ENCODE measurements at places on chromosomes 4 and X.

DNA sequence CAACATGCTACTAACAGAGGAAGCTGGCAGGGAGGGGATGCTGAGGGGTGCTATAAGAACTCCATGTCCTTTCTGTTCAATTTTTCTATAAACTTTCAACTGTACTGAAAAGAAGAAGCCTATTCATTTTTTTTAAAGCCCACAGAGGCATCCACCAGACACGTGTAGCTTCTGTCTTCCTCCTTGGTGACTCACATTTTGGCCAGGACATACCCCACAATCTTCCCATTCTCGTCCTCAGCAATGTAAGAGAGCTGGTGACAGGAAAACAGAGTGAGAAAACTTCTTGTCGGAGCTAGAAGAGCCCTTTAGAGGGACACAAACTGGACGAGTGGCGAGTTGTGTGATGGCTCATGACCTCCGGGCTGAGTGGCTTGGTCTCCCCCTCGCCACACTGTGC, 1.1 kb downstream of the NAA10 start:
- no peak for DNase-seq

DNA sequence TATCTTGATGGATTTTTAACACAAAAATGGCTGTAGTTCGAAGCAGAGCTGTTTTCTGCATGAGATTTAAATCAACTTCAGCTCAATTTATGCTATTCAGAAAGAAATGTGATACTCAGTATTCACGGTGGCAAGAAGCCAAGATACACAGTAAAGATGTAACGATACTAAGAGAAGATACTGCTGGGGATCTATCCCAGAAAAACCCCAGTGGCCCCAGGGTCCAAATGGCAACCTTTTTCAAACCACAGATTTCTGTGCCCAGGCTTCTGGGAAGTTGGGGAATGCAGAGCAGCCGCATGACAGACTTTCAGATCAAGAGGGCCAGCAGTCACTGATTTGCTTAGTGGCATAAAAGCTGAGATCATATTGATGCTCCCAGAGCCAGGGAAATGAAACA, 353.9 kb downstream of the AFF2 start:
- no peak for DNase-seq

GRCh38 chr4:117771647-117772337, 262.5 kb upstream of the NDST3 start:
- no peak for DNase-seq

DNA sequence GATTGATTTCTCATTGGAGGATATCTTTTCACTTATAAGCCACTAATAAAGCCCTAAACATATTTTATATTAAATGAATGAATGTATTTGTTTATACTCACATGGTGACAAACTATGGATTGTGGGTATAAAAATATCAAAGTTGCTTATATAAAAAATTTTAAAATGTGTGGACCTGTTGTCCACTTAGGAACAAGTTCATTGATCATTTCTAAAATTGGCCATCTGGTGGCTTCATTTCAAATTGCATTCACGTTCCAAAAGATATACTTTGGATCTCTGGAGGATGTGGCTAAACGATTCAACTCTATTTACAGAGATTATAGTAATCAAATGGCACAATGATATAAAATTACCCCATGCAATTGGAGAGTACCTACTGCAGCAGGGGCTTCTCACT, 32.5 kb downstream of the FSTL5 start:
- no peak for DNase-seq

GRCh38 chr4:188282471-188283232, 143.4 kb downstream of the TRIML1 start:
- DNase-seq = no peak

- DNase-seq = no peak
Observed at GRCh38 chr4:128385683-128386304, 98.2 kb upstream of the PGRMC2 start.

DNA sequence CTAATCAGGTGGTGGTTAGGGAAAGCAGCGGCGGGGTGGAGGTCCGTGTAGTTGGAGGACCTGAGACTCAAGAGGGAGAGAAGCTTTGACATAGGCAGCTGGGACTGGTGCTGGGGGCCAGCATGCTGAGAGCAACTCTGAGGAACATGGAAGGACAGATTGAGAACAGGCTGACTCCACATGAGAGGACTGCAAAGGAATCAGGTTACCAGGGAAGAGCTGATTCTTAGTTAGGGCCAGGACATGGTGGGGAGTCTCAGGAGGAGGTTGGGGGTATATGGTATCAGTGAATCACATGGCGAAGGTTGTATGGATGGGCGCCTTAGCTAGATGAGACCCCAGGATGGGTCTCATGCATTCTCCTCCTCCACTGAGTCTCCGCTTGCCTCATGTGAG, 264.0 kb upstream of the BOD1L1 start:
- DNase-seq = no peak

DNA sequence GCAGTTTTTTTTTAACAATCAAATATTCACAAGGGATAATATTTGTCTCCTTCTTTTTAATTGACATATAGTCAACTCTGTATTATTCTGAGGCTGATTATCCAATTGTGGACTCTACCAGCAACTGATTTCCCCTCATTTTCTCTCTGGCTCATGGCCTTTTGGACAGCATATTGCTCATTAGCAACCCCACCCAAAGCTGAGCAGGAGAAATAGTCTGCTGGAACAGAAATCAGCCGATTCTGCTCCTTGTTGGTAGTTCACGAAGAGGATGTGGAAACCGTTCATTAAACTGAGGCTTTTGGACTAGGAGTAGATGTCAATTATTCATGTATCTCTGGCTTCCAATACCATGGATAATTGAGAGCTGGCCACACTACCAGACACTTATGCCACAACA, 428.4 kb upstream of the INTU start:
- DNase-seq = no peak

All from immature natural killer cell (primary cell).